ENCODE measurements at places on chromosomes 3 and 15.
A peak's percentile ranks its signal among the peaks of the same experiment; 100 is the strongest.

DNA sequence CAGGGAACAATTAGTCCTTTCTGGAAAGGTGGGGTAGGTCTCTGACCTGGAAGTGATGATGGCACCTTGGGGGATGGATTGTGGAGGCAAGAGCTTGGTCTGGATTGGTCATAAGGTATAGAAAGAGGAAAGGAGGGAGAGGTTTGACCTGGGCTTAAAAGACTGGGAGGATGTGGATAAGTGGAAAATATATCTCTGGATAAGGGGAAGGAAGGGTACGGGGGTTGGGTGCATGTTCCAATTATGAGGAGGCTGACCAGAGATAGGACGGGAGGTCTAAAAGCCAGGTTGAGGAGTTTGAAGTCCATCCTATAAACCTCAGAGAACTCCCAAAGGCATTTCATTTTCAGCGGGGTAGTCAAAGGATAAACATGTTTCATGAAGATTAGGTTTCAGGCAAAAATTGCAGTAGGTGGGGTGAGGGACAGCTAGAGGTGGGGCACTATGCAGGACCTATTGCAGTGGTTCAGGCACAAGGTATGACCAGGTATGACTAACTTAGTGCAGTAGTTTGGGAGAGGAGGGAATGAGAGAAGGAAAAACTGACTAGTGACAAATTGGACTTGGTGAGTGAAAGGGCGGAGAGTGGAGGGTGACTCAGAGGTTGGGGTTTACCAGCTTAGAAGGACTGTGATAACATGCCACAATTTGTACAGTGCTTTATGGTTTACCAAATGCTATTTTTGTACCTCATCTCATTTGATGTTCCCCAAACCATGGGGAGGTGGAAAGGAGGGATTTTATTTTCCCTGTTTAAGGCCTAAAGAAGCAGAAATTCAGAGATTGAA lies 10.7 kb downstream of the PDE8A start:
- DNase-seq: peak; percentile 48

DNA sequence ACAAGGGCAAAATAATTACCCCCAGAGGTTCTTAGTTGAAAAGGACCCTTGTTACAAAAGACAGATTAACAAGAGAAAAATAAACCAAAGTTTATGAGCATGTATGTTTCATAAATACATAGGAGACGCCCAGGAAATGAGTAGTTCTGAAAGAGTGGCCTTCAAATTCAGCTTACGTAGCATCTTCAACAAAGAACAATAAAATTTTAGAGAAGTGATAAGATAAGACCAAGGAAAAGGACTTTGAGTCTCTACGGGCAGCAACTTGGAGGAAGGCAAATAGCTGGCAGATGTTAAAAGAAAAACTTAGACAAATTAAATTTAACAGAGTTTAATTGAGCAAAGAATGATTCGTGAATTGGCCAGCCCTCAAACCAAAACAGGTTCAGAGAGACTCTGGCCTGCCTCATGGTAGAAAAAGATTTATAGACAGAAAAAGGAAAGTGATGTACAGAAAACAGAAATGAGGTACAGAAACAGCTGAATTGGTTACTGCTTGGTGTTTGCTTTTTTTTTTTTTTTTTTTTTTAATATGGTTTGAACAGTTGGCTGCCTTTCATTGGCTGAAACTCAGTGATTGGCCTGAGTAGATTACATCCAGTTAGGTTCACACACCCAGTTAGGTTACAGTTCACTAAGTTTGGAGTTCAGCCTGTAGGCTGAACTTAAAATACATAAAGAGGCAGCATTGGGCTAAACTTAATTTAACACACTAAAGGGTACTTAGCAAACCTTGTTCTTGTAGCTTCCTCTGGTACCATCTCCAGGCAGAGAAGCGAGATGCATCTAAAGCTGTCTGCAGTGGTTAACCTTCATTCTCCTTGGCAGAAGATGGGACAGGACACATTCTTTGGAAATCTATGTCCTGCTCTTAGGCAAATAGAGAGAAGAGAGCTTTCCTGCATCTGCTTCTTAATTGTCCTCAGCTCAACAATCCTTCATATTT lies 23.2 kb downstream of the C2CD4B start:
- no peak for DNase-seq

GRCh38 chr3:152264378-152264777 lies 4.4 kb upstream of the MBNL1 start:
- no peak for DNase-seq

GRCh38 chr15:100642213-100642949 lies 40.0 kb downstream of the ASB7 start:
- DNase-seq: no peak

- DNase-seq: no peak
These were observed 35.8 kb upstream of the CTDSPL start for GRCh38 chr3:37825744-37826400.

DNA sequence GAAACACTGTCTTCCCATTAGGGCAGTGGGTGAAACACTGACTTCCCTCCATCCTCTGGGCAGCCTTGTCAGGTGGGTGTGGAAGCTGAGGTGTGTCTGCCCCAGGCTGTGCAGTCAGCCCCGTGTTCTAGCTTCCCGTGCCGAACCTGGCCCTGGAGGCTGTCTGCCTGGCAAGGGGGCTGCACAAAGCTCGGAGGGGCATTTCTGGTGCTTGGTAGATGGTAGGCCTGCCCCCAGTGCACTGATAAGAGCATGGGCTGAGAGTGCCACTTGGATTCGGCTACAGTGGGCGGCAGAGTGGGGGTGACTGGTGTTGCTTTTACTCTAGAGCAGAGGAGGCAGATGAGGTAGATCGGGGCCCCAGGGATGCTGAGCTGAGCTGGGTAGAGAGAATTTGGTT lies 21.3 kb downstream of the IGF1R start:
- DNase-seq: no peak

DNA sequence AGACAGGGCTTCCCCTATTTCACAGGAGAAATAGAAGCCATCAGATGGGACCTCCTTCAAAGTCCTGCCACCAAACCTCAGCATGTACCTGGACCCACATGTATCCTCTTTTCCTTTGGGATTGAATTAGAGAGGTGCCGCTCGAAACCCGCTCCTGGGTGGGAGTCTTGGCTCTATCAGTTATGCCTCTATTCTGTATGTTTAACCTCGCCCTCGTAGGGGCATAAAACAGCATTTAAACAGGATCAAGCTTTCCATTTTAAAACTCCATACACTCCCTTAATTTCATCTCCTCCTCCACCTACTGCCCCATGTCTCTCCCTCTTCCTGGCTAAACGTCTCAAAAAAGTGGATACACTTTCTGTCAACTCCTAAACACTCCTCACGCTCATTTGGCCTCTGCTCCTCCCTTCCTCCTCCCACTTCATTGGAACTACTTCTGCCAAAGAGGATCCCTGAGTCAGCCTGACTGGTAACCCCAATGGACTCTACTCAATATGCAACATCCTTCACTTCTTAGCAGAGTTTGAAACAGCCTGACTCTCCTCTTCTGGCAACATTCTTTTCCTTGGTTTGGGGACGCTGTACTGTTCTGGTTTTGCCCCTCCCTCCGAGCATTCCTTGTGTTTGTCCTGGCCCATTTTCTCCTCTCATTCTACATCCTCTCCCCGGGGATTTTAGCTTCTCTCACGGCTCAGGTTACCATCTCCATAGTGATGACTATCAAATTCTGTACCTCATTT lies 23.0 kb upstream of the MUC20 start:
- DNase-seq: peak; percentile 85

- DNase-seq: peak; percentile 64
These were observed 599.0 kb downstream of the MAGI1 start for GRCh38 chr3:65439641-65440284.
